ENCODE measurements at places on chromosomes 2 and 18. TPM values are rescaled to one million over a fixed set of nuclear protein-coding genes. Genes with fewer than 3 reads are reported as not detected.
A peak's percentile ranks its signal among the peaks of the same experiment; 100 is the strongest.

DNA sequence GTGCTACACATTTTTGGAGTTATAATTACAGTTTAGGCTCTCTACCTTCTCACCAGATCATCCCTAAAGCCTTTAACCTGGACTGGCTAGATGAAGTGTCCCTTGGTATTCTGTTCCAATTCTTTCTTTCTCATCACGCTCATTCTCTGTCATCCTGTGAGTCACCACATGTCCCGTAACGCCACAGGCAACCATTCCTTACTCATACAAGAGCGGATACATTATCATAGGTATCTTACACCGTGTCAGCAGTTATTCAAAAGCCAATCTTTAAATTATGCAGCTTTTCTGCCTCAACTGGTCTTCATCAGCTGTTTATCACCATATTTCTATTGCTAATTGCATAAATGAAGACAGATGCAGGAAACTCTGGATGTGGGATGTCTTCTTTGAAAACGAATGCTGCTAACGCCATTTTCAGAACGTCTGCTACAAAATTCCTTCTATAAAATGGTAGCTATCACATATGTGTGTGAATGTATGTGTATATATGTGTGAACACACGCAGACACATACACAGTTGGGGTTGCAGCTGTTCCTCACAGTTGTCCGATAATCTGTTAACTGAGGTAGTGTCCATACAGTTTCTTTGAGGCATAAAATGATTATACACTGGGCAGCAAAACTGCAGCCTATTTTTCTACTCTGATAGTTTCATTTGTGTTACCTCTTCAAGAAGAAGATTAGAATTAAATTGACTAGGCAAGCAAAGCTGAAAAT, 47.9 kb downstream of the EML6 start:
- DNase-seq = no peak

GRCh38 chr2:178700922-178701342, 106.3 kb downstream of the TTN start:
- DNase-seq = no peak

DNA sequence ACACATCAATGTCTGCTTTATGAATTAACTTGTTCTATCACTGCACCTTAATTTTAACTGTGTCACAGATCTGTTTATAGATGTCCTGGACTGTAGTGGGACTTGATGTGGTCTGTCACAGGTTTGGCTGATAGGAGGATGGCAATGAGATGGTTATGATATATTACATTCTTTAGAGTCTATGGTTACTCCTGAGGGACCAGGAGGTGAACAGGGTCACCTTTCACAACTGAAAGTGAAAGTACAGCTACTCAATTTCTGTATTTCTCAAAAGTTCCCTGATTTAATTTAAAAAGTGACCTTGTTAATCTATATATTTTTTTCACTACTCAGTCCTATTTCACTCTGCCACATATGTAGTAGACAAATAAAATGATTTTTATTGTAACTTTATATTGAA, 1284.1 kb upstream of the GYPC start:
- no peak for DNase-seq

DNA sequence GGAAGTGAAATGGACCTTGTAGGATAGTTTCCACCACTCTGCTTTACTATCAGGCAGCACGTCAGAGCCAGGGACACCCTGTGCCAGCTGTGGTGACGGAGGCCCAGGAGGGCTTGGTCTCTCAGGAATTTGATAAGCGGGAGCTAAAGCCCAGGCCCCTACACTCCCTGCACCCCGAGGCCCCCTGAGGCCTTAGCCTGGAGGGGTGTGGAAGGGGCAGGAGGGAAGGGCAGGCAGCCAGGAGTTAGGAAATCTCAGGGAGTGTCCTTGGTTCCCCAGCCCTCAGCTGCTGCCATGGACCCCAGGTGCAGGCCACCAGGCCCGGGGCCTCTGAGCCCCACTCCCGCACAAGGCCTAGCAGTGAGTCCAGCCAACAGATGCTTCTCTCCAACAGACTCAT, 38.2 kb downstream of the PDIA6 start:
- no peak for DNase-seq

- DNase-seq = no peak
Measured at GRCh38 chr18:28816155-28816554, 639.2 kb upstream of the CDH2 start.

DNA sequence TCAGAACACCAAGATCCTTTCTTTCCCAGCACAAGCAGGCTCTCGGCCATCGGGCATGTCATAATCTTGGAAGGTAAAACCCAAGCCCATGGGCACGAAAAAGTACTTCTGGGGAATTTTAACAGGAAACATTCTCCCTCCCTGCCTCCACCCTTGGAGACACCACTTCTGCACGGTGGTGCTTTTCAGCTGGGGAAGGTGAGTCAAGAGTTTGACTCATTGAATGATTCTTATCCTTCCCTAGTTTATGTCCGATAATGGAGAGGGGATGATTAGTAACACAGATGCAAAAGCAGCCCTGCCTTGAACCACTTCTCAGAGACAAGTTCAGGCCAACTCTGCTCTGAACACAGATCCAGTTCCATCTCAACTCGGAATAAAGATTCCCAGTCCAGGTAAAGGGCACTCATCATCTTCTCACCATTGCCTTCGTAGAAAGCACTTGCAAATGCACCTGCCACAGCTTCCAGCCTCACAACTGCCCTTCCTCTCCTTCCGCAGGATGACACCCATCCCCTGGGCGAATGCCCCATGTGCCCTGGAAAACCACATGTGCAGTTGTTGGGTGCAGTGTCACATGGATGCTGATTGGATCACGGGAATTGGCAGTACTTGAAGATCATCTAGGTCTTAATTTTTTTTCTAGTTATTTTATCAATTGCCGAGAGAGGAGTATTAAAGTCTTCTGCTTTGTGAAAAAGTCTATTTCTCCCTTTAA, 136.2 kb downstream of the PXDN start:
- DNase-seq = no peak

GRCh38 chr2:54891909-54892308, 158.3 kb downstream of the RTN4 start:
- DNase-seq = no peak

- DNase-seq = no peak
Measured at GRCh38 chr18:52519021-52519420, 179.0 kb downstream of the DCC start.

GRCh38 chr2:50995610-50996009, 36.3 kb downstream of the NRXN1 start:
- peak; percentile 7 for DNase-seq

The CD28 gene
- total RNA-seq = 0.78 TPM

The ARHGAP15 gene
- total RNA-seq = 14.2 TPM

The MTA3 gene
- 37.0 TPM for total RNA-seq

Measured in occipital lobe (tissue), 3 donors.